ENCODE measurements at places on chromosomes 4 and X.

GRCh38 chr4:38924353-38924752 is 56.7 kb downstream of the FAM114A1 start:
- DNase-seq = no peak

DNA sequence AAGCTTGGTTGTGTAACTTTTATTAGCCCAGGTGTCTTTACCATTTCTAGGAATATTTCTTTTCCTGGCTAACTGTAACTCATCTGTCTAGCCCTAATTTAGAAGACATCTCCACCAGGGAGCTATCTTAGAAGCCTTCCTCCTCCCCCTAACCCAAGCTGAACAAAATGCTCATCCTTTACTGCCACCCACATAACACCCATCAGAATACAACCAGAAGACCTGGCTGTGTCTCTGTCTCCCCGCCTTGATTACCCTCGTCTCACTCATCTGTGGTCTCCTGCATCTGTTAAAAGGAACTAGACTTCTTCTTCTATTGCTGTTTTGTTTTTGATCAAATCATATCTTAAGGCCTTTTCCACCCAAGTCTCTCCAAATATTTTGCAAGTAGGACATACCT is 4.8 kb upstream of the TMEM154 start:
- no peak for DNase-seq

- DNase-seq = no peak
Measured at GRCh38 chr4:24089851-24090534, 200.1 kb upstream of the PPARGC1A start.

DNA sequence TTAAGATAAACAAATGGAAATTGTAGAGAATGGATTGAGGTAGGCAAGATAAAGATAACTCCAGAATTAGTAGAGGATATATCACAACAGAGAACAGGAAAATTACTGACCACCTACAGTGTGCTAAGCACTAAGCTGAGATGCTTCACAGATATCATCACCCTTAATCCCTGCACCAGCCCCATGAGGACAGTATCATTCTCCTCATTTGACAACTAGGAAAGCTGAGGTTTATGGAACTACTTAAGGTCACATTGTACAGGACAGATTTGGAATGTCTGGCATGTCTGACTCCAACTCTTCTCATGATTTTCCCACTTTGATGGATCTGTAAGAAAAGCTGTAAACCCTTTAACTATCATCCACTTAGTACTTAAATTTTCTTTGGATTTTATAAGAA is 95.5 kb downstream of the CASK start:
- DNase-seq = no peak

DNA sequence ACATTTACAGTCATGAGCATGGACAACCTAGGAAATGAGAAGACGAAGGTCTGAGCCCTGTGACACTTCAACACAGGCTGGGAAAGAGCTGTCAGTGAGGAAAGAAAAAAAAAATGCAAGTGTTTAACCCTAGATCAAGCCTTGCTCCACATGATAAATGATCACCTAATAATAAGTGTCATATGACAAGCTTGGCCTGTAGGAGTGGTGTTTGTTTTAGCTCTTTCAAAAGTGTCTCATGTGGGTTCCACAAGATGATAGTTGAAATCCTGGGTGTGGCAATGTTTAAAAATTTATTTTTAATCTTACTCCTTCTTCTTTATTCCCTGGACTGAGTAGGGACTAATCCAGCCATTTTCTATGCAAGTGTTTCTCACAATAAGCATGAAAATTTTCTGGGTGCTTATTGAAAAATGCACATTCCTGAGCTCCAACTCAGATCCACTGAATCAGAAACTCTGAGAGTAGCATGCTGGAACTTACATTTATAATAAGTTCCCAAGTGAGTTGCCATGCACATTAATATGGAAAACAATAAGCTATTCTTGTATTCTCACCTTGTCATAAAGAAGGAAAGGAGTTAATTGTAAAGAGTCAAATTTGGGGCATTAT is 138.3 kb downstream of the AREG start:
- DNase-seq = no peak

DNA sequence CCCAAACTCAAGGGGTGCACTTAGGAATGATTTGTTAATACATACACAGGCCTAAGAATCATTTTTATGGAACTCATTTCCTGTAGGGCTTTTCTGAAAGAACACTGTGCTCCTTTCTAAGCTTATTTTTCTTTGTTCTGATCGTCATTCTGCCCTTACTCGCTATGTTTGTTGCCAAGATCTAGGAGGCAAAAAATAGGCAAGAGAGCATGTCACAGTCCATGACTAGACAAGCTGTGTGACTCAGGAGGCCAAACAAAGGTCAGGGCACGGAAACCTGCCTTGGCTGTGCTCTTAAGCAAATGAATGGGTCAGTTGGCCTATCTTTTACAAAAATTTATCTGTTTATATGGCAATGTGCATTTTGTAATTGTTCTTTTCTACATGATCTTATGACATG is 42.5 kb upstream of the C1GALT1C1 start:
- no peak for DNase-seq
